ENCODE measurements at places on chromosomes 1 and 21.

- no peak for DNase-seq
These were observed 36.0 kb downstream of the PABPC4 start for GRCh38 chr1:39540504-39541031.

DNA sequence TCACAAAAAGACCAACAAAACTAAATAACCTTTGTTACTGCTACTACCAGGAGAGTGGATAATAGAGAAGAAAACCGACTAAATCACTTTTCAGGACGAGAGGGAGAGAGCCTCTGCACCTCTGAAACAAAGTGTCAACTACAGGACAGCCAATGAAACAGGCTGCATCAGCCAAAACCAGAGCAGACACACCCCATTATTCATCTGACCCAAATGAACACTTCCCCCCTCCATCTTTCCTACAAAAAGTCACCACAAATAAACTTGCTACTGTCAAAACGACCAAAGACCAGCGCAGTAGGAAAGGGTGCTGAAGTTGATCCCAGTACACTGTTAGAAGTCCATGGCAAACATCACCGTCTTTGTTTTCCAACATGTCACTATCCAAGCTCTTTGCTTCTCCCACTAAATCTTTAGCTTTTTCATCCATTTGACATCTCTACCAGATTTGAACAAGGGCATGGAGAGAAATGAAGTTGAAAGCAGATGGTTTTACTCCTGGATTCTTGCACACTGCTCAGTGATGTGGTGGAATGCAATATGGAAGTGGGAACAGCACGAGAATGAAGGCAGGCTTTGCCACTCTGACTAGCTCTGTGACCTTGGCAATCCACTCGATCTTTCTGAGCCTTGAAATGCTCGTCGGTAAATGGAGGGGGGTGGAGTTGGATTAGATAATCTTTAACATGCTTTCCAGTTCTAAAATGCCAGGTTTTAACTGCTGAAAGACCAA is 20.5 kb downstream of the DSTYK start:
- DNase-seq = no peak

GRCh38 chr21:39220150-39220549 is 36.9 kb upstream of the PSMG1 start:
- DNase-seq = no peak

- no peak for DNase-seq
These were observed 102.7 kb downstream of the RNF220 start for GRCh38 chr1:44507490-44508396.
